ENCODE measurements at places on chromosomes 3 and 15.
A peak's percentile ranks its signal among the peaks of the same experiment; 100 is the strongest.

DNA sequence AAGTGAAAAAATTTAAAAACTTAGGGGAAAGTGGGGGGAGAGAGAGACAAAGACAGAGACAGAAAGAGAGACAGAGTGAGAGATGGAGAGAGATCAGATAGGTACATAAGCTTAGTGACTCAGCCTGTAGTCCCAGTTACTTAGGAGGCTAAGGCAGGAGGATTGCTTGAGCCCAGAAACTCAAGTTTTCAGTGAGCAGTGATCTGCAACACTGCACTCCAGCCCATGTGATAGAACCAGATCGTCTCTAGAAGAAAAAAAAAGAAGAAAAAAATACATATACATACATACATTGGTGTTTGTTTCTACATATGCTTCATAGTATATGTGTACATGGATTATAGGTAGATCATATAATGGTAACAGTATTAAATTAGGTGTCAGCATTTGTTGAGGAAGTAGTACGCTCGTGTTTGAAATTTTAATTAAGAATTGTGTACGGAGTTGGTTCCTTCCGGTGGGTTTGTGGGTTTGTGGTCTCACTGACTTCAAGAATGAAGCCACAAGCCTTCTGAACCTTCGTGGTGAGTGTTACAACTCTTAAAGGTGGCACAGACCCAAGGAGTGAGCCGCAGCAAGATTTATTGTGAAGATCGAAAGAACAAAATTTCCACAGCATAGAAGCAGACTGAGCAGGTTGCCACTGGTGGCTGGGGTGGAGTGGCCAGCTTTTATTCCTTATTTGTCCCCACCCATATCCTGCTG is 38.3 kb upstream of the SNRPN start:
- no peak for DNase-seq

DNA sequence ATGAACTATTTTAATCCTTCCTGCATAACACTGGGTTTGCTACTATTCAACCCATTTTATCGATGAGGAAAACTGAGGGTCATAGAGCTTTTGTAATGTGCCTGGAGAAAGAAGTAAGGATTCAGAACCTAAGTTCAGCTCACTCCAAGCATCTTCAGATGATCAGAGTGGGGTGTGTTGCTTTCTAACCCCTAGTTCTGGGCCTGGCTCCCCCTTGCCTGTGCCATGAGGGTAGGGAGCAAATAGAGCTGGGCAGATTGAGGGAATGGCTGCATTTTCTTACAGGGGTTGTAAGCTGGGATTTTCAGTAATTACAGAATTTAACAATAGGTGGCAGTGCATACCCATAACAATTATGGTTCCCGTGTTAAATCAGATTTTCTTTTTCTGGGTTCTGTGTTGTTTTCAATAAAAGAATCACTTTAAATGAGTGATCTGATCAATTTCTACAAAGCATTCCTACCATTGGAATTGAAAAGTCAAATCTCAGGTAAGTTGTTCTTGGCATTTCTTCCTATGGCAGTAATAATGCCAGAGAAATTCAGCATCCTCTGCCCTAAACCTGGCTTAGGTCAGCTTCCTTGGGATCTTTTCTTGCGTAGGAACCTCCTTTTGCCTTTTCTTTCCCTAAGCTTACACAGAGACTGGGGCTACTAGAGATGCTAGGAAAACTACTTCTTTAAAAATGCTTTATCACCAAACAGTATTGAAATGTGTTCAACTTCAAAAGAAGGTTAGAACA is 103.8 kb upstream of the IL12A start:
- DNase-seq: peak; percentile 35

DNA sequence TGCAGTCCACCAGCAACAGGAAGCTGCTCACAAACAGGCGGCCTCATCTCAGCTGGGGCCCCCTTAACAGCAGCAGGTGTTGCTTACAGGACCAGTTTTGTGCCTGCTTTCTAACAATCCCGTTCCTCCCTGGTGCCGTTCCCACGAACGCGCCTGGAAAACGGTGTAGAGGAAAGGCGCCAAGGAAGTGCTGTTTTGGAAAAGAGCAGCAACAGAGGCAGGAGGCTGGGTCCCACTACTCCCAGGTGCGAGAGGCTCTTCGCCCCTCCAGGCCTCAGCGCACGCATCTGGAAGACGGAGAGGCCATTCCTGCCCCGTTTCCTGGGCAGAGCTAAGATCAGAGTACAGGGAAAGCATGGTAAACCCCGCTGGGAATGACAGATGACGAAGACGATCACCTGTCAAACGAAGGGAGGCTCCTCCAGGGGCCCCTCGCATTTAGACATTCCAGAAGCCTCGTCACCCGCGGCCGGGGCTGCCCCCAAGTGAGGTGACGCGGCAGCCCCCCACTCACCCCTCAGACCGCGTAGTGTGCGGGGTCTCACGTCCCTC is 603 bp downstream of the SCAPER start:
- DNase-seq: no peak

- DNase-seq: no peak
Observed at GRCh38 chr15:98729446-98730042, 81.2 kb downstream of the IGF1R start.

- DNase-seq: no peak
Observed at GRCh38 chr3:108669208-108669607, 79.7 kb downstream of the DZIP3 start.

GRCh38 chr15:68408971-68409370 is 23.0 kb downstream of the ITGA11 start:
- no peak for DNase-seq

DNA sequence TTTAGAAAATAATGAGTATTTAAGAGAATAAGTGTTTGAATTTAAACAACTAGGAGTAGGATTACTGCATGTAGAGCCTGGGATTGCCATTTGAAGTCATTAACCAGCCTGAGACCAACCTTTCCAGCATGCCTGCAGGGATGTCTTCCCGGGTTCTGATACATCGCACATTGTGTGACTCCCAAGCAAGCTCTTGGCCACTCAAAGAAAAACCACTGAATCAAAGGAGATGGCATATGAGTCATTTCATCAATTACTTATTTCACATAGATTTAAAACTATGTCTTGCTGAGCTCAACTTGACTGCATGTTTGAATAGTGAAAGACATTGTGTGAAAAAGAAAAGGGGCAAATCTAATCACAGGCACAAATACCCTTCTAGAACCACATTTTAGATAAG is 15.0 kb upstream of the THBS1 start:
- DNase-seq: no peak

- no peak for DNase-seq
Observed at GRCh38 chr3:188680189-188680588, 491.6 kb upstream of the TPRG1 start.

GRCh38 chr3:20074226-20075063 is 34.2 kb downstream of the KAT2B start:
- no peak for DNase-seq

DNA sequence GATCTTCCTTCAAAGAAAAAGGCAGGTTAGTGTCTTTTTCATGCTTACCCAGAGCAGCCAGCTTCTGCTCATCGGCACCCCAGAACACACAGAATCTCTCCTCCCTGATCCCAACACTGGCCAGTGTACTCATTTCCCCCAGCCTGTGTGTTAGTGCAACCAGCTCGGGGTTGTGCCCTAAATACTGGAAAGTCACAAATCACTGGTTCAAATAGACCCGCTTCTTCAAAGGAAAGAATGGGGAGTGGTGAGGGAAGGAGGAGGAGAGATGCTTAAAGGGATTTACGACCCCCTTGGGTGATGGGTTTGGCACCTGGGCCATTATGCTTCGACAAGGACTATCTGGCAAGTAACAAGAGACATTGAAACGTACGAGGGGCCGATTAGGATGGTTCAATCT is 114.0 kb downstream of the FOXB1 start:
- no peak for DNase-seq

- DNase-seq: no peak
Observed at GRCh38 chr3:33706056-33706455, 12.0 kb downstream of the CLASP2 start.

- DNase-seq: no peak
Observed at GRCh38 chr3:36647423-36647853, 116.9 kb downstream of the DCLK3 start.

DNA sequence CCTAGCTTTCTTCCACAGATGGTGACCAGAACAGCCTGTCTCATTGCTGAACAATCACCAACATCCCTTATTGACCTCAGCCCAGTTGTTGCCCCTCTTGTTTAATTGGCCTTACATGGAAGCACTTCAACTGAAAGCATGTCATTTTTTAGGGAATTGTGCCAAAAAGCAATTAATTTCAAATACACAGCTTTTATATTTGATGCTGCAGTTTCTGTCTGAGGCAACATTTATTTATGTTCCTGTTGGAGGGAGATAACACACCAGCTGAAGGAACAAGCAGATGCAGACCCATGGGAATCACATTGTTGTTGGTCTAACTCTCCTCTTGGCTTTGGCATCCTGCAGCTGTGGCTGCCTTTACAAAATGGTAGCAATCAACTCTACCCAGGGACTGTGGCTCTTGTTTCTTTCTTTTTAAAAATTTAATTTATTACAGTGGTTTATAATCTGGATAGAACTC is 498.1 kb upstream of the RGMA start:
- no peak for DNase-seq

- DNase-seq: peak; percentile 8
Observed at GRCh38 chr3:106339551-106339950, 470.7 kb upstream of the CBLB start.

GRCh38 chr3:162295323-162295983 is 798.8 kb downstream of the OTOL1 start:
- peak; percentile 6 for DNase-seq

- no peak for DNase-seq
Observed at GRCh38 chr3:118102737-118103136, 931.9 kb downstream of the IGSF11 start.

DNA sequence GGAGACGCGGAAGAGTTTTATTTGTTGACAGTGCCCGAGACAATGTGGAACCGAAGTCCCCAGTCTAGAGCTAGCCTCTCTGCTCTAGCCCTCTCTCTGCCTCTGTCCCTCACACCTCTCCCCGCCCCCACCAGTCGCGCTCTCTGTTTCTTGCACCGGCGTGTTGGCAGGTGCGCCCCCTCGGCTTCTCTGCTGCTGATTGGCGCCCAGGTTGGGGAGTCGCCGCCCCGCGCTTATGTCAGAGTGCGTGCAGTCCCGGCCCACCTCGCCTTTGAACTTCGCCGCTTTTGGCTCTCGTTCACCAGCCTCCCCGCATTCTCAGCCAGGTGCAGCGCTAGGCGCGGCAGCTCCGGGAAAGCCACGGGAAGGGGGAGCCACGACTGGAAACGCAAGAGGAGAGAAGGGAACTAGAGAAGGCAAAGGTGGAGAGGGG is at the start of gene SOX14:
Gene SOX14, plus strand, starts transcription at position 315 of the 433 bp plus-strand sequence. CDS start 470 bp downstream, outside the sequence.
- no peak for DNase-seq

GRCh38 chr3:170205302-170205701 is 16.9 kb upstream of the PRKCI start:
- DNase-seq: no peak

GRCh38 chr3:66138336-66139313 is 82.2 kb upstream of the SLC25A26 start:
- peak; percentile 60 for DNase-seq

DNA sequence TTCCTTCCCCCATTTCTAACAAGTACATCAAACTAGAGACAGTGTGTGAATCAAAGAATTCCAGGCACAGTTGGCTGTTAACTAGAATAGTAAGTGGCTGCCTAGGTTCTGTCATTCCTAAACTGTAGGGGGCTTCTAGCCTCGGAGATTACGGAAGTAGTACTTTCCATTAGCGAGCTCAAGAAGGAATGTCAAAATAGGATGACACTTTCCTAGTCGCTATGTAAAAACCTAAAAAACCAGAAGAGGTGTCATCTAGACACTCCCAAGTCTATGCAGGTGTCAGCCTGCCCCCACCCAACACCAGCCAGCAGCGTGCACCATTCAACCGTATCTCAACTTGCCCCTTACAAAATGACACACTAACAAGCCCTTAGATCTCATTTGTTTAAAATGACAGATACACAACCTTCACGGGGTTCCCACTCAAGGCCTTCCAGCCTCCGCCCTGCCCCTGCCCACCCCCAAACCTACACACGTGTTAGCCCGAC is 874 bp downstream of the INO80 start:
- peak; percentile 32 for DNase-seq

GRCh38 chr15:57306161-57306943 is 70.0 kb upstream of the CGNL1 start:
- peak; percentile 84 for DNase-seq

DNA sequence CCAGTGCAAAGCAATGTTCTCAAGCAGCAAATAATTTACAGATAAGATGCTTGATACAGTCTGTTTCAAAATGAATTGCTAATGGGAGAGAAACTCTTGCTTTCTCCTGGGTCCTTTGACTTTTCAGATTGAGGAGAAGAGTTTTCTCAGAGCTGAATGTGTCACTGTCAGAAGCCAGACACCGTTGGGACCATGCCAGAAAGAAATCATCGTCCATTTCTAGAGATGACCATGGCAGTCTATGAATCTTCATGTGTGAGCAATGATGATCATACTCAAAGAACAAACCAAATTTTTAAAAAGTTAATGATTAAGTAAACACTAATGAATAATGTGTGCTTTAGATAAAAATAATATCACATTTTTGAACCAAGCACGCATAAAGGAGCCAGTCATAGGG is 77.6 kb downstream of the ZNF385D start:
- DNase-seq: no peak

DNA sequence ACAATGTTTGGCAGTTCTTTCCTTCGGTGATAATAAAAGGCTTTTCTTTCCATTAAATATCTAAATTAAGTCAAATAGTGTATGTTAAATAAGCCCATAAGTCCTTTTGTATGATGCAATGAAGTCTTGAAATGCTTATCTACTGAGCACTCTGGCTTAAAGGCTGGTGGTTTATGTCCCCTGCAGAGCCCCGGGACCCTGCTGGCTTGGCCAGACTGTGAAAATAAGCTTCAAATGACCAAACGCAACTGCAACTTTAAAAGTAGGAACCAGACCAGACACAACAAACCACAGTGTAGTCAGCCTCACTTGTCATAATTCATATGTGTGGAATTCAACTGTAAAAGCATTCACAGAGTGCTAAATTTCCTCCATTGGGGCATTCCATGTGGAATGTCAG is 72.5 kb downstream of the FOXP1 start:
- no peak for DNase-seq

DNA sequence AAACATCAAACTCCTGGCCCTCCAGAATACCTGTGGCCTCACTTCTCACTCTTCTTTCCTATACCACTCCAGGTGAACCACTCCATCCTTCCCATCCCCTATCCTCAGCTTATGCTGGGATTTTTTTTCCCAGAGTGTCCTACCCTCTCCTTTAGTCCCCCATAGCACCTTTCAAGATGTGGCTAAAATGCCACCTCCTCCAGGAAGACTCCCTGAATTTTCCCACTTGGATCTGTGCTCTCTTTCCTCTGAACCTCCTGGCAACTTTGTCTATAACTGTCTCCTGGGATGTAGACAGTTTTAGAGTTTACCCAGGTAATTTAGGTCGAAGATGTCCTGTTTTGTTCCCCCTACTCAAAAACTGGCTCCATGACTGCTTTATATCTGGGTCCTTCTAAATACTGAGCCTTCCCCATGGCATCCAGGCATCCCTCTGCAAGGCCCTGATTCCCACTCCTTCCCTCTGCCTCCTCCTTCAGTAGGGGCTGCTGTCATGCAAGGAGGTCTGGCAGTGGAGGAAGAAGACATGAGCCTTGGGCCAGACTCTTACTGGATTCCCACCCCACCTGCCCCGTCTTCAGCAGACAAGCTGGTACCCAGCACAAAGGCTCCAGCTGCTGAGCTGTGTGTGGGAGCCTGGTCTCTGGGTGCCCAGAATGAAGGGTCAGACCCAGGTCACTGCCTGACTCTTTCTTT is 161.5 kb downstream of the SMAD6 start:
- DNase-seq: no peak
